ENCODE measurements at places on chromosomes 4 and X. TPM values are rescaled to one million over a fixed set of nuclear protein-coding genes. Genes with fewer than 3 reads are reported as not detected.

HSD17B10 gene
- 28.7 TPM for total RNA-seq

TNIP3 gene
- 0.21 TPM for total RNA-seq

CFP gene
- total RNA-seq: 0.79 TPM

SPATA4 gene
- total RNA-seq: 0.11 TPM

KCNE5 gene
- total RNA-seq: 1.5 TPM

GRCh38 chr4:112884406-112884805 lies 165.0 kb upstream of the ANK2 start:
- no peak for DNase-seq

- no peak for DNase-seq
These were observed 33.4 kb downstream of the CYTL1 start for GRCh38 chr4:4985844-4986243.

DNA sequence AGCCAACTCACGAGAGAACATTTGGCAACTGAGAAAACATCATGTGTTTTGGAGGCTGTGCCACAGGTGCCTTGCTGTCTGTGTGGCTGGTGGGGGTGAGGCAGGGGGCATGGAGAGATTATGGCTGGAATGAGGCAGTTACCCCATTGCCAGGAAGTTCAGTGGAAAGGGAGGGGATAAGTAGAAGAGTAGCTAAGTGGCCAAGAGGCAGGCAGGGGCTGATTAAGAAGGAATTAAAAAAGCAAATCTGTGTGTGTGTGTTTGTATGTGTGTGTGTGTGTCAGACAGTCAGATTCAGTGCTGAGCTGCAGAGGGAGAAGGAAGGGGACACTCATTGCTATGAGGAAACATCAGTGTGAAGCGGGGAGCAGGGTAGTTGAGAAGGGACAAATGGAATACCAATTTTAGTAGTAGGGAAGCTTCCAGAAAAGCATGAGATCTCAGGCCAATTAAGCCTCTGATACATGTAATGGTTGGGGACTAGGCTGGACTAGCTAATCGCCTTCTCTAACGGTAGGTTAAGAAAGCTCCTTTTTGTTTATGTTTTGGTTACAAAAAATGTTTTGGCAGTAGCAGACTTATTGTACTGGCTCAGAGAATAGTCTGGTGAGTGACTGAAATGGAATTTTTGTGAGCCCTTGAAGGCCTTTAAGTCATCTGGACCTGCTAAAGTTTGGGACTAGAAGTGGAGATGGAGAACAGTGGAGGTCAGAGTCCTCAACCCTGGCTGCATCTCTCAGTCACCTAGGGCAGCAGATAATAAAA lies 18.5 kb downstream of the TMEM164 start:
- no peak for DNase-seq

- DNase-seq: no peak
These were observed 94.5 kb upstream of the IL15 start for GRCh38 chr4:141541851-141542250.

DNA sequence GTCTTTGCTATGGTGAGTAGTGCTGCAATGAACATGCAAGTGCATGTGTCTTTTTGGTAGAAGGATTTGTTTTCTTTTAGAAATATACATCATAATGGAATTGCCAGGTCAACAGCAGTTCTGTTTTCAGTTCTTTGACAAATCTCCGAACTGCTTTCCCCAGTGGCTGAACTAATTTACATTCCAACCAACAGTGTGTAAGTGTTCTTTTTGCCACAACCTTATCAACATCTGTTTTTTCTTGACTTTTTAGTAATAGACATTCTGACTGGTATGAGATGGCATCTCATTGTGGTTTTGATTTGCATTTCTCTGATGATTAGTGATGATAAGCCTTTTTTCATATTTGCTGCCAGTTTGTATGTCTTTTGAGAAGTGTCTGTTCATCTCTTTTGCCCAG lies 406.3 kb downstream of the DTHD1 start:
- no peak for DNase-seq

DNA sequence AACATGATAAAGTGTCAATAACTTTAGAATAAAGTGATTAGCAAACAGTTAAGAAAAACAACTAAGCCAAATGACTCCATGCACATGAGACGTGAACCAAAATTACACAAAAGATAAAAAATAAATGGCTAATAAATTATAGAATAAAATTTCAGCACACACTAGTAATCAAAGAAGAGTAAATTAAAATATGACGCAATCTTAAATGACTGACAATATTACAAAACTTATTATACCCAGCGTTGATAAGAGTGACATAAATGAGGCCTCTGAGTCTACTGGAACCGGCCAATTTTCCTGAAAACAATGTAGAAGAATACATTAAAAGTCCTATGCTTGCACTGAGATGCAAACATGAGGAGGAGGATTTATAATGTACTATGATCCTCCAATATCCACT lies 187.4 kb downstream of the DHX15 start:
- DNase-seq: no peak

- DNase-seq: no peak
These were observed 78.8 kb downstream of the COQ2 start for GRCh38 chr4:83205760-83206159.
